BJ (cell line): ENCODE measurements at places on chromosomes 7 and 10.

DNA sequence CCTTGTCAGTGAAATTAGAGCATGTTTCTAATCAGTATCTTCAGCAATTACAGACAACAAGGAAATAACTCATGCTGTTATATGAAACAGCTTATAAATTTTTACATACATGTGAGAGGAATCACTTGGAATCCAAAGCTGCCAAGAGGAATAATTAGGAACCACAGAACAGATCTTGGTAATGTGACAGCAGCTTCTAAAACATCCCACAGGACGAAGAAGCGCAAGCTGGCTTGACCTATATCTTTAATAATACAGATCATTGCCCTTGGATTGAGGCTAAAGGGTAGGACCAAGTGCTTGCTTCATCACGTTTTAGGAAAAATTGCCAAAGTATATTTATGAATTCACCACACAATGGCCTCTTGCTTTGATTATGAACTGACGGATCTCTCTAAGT is 869.8 kb downstream of the LRMDA start:
- DNase-seq, result no peak

DNA sequence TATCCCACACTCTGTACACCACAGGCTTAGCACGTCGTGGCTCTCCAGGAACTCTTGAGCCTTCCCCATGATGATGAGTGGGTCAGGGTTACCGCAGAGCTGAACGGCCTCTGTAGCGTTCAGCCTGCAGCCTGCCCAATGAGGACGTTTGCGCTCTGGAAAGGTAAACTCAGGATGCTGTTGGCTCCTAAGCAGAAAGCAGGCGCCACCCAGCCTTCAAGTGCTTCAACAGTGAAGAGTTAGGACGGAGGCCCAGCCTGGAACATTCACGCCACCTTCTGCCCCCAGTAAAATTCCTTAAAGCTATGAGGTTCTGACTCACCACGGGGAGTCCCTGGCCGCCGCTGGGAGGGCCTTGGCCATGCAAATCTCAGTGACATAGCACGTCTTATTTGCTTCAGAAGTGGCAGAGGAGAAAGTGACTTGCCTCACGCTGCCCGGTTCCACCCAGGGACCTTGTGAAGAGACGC is 161.5 kb upstream of the SH2B2 start:
- peak; percentile 70 for DNase-seq

DNA sequence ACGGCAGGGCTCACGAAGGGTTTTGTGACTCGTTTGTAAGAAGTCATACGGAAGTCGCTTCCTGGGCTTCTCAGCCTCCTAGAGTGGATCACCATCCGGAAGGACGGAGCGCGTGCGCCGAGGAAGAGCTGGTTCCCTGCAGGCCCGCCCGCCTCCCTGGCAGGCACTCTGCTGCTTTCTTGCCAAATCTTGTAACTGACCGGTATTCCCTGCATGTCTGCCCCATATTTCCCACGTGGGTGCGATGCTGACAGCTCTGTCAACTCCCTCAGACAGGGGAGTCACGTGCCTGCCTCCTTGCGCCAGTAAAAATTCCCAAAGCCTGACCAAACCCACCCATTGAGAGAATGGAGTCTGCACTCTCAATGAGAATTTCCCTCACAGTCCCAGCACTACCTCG is 12.7 kb downstream of the SHH start:
- DNase-seq, result no peak

GRCh38 chr10:3734111-3734510 is 50.9 kb downstream of the KLF6 start:
- no peak for DNase-seq

DNA sequence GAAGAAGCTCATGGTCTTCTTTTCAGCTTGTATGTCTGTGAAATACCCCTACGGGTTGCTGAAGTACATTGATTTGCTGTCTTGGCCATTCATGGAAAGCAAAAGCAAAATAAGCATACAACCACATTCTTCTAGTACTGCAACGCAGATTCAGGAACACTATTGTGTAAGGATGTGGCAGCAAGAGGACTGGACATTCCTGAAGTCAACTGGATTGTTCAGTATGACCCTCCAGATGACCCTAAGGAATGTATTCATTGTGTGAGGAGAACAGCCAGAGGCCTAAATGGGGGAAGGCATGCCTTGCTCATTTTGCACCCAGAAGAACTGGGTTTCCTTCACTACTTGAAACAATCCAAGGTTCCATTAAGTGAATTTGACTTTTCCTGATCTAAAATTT is 133.4 kb upstream of the ANKRD1 start:
- no peak for DNase-seq

GRCh38 chr7:110507832-110508231 is 583.1 kb upstream of the LRRN3 start:
- DNase-seq, result no peak

DNA sequence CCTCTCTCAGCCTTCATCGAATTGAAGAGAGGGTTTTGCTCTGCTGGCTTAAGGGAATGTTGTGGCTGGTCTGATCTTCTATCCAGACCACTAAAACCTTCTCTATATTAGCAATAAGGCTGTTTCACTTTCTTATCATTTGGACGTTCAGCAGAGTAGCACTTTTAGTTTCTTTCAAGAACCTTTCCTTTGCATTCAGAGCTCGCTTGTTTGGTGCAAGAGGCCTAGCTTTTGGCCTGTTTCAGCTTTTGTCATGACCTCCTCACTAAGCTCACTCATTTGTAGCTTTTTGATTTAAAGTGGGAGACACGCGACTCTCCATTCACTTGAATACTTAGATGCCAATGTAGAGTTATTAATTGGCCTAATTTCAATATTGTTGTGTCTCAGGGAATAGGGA is 3.9 kb downstream of the MPP7 start:
- no peak for DNase-seq

DNA sequence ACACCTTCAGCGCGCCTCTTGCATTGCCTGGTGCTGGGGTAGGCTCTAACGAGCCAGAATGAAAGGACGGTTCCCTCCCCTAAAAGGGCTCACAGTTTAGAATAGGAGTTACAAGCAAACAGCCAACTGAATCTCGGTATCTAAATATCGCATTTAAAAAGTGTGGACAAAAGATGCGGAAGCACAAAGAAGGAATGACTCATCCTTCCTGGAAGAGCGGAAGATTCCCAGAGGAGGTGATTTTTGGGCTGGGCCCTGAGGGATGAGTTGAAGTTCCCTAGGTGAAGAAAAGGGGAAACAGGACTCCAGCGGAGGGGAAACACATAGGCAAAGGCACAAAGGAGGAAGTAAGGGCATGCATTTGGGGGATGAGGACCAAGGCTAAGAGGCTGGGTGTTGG is 29.9 kb downstream of the SRRM3 start:
- DNase-seq, result no peak
